ENCODE measurements at places on chromosomes 4 and X. TPM values are rescaled to one million over a fixed set of nuclear protein-coding genes. Genes with fewer than 3 reads are reported as not detected.

The GPM6B gene
- 4.7 TPM for total RNA-seq

The TMEM131L gene
- 16.8 TPM for total RNA-seq

The NOCT gene
- 10.1 TPM for total RNA-seq

The BEX2 gene
- total RNA-seq = 1.3 TPM

DNA sequence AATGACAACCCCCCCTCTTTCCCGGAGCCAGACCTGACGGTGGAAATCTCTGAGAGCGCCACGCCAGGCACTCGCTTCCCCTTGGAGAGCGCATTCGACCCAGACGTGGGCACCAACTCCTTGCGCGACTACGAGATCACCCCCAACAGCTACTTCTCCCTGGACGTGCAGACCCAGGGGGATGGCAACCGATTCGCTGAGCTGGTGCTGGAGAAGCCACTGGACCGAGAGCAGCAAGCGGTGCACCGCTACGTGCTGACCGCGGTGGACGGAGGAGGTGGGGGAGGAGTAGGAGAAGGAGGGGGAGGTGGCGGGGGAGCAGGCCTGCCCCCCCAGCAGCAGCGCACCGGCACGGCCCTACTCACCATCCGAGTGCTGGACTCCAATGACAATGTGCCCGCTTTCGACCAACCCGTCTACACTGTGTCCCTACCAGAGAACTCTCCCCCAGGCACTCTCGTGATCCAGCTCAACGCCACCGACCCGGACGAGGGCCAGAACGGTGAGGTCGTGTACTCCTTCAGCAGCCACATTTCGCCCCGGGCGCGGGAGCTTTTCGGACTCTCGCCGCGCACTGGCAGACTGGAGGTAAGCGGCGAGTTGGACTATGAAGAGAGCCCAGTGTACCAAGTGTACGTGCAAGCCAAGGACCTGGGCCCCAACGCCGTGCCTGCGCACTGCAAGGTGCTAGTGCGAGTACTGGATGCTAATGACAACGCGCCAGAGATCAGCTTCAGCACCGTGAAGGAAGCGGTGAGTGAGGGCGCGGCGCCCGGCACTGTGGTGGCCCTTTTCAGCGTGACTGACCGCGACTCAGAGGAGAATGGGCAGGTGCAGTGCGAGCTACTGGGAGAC is 1.6 kb downstream of the PCDH10 start:
- DNase-seq = no peak

DNA sequence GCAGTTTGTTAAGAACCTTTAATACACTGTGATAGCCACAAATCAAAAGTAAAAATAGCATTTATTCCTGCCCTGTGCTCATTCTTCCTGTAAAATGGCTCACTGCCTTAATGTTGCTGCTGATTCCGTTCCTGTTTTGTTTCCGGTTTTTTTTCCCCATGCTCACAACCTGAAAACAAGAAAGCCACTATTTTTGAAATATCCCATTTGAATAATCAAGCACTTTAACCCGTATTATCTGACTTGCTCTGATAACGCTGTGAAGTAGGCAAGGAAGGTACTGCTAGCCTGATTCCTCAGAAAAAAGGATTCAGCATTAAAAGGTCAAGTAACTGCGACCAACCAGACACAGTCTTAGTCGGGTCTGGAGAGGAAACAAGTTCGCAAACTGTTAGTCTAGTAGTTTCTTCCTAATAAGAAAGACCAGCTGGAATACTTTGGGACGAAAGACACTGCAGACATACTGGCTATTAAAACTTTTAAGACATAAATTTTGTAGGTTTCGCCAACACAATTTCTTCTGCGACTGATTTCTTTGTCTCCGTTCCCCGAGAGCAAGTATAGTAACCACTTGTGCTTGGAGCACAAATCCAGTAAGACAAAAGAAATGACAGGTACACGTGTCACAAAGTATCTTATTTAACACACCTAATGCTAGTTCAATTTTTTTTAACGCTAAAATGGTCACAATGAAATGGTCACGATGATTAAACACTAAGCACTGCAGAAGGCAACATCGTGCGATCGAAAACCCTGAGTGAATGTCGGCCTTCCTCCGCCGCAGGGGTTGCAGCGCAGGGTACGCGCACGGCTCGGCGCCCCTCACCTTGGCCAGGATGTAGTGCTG is 802 bp downstream of the COX18 start:
- no peak for DNase-seq

GRCh38 chr4:71026086-71026485 is 32.6 kb downstream of the DCK start:
- DNase-seq = no peak

GRCh38 chr4:107131295-107131694 is 95.2 kb upstream of the DKK2 start:
- no peak for DNase-seq

DNA sequence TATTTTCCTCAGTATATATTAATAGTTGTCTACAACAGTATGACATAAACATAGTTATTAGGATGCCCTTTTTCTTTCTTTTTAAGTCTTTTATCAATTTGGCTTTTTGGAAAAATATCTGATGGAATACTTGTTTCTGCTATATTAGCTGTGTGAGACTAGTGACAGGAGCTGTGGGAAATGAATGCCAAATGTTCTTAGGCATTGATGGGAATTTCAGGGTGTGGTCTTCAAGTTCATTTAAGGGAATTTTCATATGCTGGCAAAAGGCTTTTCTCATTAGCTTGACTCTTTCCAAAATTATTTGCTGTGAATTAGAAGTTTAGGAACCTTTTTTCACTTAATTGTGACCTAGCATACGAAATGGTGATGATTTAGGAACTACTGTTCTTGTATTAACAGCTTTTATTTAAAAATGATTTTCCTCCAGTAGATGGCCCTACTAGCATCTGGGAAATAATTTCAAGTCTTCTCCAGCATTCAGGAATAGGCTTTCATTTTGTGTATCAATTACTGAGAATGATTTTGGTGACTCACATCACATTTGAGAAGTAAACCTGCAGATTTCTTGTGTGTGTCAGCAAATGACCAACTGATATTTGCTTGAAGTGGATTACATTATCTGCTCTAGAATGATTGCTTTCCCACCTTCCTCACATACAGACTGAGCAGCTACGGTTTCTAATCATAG is 70.9 kb downstream of the HTT start:
- no peak for DNase-seq

- DNase-seq = no peak
Observed at GRCh38 chr4:26288355-26288909, 32.4 kb upstream of the RBPJ start.

DNA sequence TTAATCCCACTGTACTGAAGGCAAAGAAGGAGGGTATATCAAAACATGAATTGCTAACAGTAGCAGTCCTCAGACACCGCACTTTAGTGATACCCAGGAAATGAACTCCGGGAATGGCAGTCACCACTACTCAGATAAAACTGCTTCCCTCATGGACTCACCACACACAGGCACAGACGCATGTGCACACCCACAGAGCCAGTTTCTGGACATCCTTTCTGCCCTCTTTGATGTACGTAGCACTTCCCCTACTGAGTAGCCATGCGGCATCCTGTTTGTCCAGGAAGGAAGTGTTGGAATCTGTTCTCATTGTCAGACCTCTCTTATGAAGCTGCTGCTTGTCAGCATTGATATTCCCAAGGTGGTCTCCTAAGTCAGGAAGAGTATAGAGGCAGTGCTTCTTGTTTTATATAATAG is 95.7 kb downstream of the DCLK2 start:
- no peak for DNase-seq

DNA sequence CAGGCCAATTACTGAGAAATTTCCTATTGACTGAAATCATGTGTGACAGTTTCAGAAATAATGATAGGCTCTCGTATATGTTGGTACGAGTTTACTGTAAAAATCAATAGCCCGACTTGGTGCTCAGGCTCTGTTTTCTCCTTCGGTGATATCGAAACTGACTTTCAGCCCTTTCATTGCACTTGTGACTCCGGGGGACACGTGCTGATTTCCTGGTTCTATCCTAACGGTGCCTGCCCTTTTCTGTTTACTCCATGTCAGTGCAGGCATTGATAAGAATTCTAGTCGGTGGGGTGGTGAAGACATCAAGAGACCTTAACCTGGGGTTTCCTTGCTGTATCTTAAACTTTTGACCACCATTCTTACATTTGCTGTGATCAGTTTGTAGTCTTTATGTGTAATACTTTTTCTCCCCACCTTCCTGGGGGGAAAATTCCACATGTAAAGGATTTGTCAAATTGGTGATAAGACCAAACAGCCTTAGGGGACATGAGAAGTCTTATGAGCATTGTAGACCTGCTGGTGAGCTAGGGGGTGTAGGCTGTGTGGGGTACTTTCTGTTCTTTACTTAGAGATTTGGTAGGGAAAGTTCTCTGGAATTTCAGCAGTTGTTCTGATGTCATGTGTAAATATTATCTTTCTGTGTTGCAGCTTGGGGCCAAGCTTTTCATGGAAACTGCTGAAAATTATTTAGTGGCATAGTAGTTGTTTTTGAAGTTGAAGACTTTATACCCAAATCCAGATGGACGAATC is 52.7 kb downstream of the TMEM131L start:
- DNase-seq = no peak

GRCh38 chrX:154607370-154607769 is 11.7 kb downstream of the CTAG1B start:
- no peak for DNase-seq
